ENCODE measurements at places on chromosomes 6 and 20. TPM values are rescaled to one million over a fixed set of nuclear protein-coding genes. Genes with fewer than 3 reads are reported as not detected.

The RNF114 gene
- total RNA-seq = 66.6 TPM

The PPP1R3G gene
- total RNA-seq = 0.09 TPM

GRCh38 chr6:28218312-28219248, 6.5 kb upstream of the ZSCAN9 start:
- peaks cover 69% of the 10 kb centered on the region for H3K27me3 ChIP-seq
- peak; percentile 50 for DNase-seq
- H3K36me3 ChIP-seq = no peaks in the 10 kb centered on the region
- peaks cover 8% of the 10 kb centered on the region for H3K4me1 ChIP-seq

GRCh38 chr6:148492654-148493290, 150.1 kb downstream of the SASH1 start:
- no peaks in the 10 kb centered on the region for H3K4me1 ChIP-seq
- no peak for DNase-seq
- H3K36me3 ChIP-seq = no peaks in the 10 kb centered on the region
- no peak overlapping the region for H3K27ac ChIP-seq
- no peak overlapping the region for H3K4me3 ChIP-seq

DNA sequence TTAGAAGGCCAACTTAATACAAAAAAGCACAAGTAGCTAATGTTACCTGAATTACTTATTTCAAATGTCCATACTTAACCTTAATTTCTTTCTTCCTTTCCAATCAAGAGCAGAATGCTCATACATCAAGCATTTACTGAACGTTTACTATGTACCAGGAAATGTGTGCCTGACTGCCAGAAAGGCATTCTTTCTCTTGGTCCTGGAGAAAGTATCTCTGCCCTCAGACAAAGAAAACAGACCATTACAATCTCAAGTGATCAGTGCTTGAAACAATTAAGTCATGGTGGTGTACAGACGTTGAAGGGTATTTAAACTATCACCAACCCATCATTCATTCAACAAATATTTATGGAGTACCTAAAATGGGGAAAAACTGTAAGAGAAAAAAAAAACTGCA, 26.4 kb downstream of the CSNK2A1 start:
- H3K27ac ChIP-seq = no peak overlapping the region
- peaks cover 37% of the 10 kb centered on the region for H3K4me1 ChIP-seq
- no peaks in the 10 kb centered on the region for H3K27me3 ChIP-seq
- H3K36me3 ChIP-seq = peaks cover 55% of the 10 kb centered on the region
- no peak overlapping the region for H3K4me3 ChIP-seq

- H3K27me3 ChIP-seq = peaks cover 1% of the 10 kb centered on the region
- H3K36me3 ChIP-seq = no peaks in the 10 kb centered on the region
- DNase-seq = no peak
- no peak overlapping the region for H3K27ac ChIP-seq
- no peaks in the 10 kb centered on the region for H3K4me1 ChIP-seq
- H3K4me3 ChIP-seq = no peak overlapping the region
These were observed 80.1 kb upstream of the HDAC2 start for GRCh38 chr6:114051031-114051430.

DNA sequence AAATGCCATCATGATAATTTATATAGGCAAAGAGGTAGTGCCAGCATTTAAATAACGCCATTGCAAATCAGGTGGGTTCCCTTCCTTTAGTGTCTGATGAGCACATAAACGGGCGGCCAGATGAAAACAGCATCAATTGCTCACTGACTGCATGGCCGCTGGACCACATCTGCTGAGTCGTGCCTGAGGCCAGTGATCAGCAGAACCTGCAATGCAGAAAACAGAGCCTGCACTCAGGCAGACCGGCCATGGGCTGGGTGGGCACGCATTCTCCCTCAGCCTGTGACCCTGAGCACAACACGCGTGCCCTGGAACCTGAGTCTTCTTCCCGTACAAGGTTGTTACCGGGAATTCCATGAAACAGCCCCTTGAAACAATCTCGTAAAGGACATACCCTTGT, 144.0 kb upstream of the THBS2 start:
- H3K27me3 ChIP-seq = no peaks in the 10 kb centered on the region
- H3K4me1 ChIP-seq = no peaks in the 10 kb centered on the region
- no peaks in the 10 kb centered on the region for H3K36me3 ChIP-seq
- H3K4me3 ChIP-seq = no peak overlapping the region
- H3K27ac ChIP-seq = no peak overlapping the region

DNA sequence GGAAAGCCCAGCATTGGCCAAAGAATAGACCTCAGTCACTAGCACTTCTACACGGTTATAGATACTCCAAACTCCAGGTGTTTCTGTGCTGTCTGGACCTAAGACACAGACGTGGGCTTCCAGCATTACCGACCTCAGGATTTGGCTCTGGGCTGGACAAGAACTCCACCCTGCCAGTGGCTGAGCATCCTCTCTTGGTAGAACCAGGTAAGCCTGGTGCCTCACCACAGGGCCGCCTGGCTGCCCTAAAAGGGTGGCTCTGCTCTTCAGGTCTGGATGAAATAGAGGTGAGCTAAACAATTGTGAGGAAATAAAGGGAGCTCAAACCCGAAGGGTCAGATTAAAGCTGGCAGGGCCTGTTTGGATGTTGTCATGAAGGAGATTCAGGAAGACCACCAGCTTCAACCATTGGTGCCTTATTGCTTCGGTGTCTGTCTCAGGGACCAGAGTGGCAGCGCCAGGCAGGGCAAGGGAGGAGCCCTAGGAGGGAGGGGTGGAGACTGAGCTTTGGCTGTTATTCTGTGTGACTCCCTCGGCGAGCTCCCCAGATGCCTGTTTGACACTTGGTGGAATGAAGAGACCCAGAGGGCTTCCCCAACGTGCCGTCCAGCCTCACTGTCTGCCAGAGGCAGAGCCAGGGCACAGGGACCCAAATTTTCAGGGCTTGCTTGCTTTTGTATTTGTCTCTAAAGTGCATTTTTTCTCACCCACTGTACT, 8.6 kb downstream of the SYNDIG1 start:
- DNase-seq = no peak
- H3K36me3 ChIP-seq = no peaks in the 10 kb centered on the region
- H3K4me1 ChIP-seq = no peaks in the 10 kb centered on the region
- H3K4me3 ChIP-seq = no peak overlapping the region
- no peak overlapping the region for H3K27ac ChIP-seq

DNA sequence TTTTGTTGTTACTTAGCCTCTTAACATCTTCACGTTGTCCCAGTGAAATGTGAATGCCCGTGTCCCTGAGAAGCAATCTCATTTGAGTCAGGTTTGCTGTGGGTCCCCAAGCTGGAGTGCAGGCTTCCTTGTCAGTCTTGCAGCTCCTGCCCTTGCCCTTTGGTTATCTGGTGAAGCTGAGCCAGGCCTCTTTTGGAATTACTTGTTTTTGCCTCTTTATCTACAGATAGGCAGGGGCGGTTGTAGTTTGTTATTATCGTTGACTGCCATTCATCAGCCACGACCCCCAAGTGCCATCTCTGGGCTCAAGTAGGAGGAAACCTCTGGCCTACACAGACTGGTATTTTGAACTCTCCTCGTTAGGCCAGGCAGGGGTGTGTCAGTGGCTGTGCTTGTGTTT, 2.2 kb downstream of the TMEM14C start:
- H3K27ac ChIP-seq = peak overlapping the region; percentile 14
- no peaks in the 10 kb centered on the region for H3K27me3 ChIP-seq
- H3K4me3 ChIP-seq = no peak overlapping the region
- no peak for DNase-seq
- H3K36me3 ChIP-seq = peaks cover 27% of the 10 kb centered on the region

GRCh38 chr6:149451376-149452036, 33.3 kb downstream of the ZC3H12D start:
- no peak overlapping the region for H3K4me3 ChIP-seq
- H3K4me1 ChIP-seq = peaks cover 4% of the 10 kb centered on the region

- H3K27me3 ChIP-seq = no peaks in the 10 kb centered on the region
- no peak for DNase-seq
- H3K36me3 ChIP-seq = peaks cover 21% of the 10 kb centered on the region
- peaks cover 15% of the 10 kb centered on the region for H3K4me1 ChIP-seq
- no peak overlapping the region for H3K4me3 ChIP-seq
These were observed 3.8 kb downstream of the TXNDC5 start for GRCh38 chr6:7906741-7907140.

DNA sequence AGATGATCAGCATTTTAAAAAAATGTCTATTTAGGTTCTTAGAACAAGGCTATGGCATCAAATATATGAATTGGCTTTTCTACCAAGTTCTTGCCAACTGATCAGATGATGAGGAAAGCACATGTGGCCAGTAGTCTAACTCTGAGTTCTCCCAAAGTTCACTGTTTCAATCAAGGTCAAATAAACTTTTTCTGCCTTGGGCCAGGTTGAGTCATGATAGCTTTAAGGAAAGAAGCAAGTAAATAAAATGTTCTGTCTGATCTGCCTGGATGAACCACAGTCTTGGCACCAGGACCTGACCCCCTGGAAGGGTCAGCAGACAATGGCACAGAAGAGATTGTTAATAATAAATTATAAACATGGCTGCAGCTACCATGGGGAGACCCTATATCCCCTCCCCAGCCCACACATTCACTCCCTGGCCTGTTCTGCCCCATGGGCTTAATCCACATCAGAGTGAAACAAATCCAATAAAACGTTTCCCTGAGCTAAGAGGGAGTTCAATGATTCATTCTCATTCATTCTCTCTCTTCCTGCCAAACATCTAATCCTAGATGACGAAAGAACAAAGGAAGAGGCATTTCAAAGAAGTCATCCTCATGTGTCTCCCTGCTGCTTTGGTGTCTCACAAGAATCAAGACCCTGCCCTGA, 661.6 kb downstream of the DHX35 start:
- no peaks in the 10 kb centered on the region for H3K4me1 ChIP-seq
- no peak overlapping the region for H3K4me3 ChIP-seq

DNA sequence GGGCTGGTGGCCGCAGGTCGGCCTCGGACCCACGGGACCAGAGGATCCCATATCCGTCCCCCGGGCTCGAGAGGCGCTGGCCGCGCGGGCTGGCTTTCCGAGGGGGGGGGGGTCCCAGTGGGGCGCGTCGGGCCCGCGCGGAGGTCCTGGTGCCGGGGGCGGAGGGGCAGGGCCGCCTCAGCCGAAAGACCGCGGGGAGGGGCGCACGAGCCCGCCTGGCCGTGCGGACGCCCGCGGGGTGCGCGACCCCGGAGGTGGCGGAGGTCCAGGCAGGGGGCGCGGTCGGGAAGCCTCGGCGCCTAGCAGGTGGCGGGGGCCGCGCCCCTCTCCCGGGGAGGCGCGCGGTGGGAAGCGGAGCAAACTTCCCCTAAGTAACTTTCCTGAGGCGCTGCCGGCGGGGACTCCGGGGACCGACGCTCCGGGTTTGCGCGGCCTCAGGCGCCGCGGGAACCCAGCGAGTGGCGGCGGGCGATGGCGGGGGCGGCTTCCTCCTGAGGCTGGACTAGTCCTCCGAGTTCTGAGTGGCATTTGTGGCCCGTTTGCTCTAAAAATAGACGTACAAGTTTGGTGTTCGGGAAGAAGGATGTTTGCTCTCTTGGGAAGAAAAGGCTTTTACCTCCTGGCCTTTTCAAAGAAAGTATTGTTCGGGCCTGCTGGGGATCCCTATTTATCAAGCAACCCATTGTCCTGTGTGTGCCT, 26.5 kb upstream of the BTBD3 start:
- peaks cover 19% of the 10 kb centered on the region for H3K4me1 ChIP-seq
- H3K27ac ChIP-seq = peak overlapping the region; percentile 72
- DNase-seq = peak; percentile 68
- peaks cover 12% of the 10 kb centered on the region for H3K27me3 ChIP-seq
- peak overlapping the region; percentile 78 for H3K4me3 ChIP-seq

DNA sequence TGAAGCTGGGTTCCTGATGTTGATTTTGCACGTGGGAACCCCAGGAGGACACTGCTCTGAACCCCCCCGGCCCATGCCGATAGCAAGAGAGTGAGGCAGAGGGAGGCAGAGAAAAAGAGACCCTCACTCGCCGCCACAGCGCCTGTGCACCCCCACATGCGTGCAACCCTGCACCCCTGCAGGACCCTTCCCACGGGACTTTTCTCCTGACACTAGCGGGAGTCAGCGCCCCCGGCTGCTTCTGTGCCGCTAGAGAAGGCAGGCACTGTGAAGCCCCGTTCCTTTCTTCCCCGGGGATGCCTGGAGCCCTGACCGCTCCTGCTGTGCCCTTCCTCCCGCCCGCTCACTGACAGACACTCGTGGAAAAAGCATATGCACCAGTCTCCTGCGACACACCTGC, 67.4 kb downstream of the GMPR start:
- no peak for DNase-seq
- H3K27ac ChIP-seq = no peak overlapping the region
- H3K27me3 ChIP-seq = no peaks in the 10 kb centered on the region
- no peak overlapping the region for H3K4me3 ChIP-seq
- peaks cover 5% of the 10 kb centered on the region for H3K4me1 ChIP-seq

- peaks cover 2% of the 10 kb centered on the region for H3K27me3 ChIP-seq
- DNase-seq = peak; percentile 24
- peaks cover 38% of the 10 kb centered on the region for H3K4me1 ChIP-seq
- peak overlapping the region; percentile 92 for H3K27ac ChIP-seq
These were observed 36.9 kb downstream of the ARHGAP18 start for GRCh38 chr6:129672881-129673631.

GRCh38 chr6:38117281-38117680, 297.8 kb downstream of the ZFAND3 start:
- H3K4me3 ChIP-seq = no peak overlapping the region
- H3K27ac ChIP-seq = no peak overlapping the region
- peaks cover 6% of the 10 kb centered on the region for H3K4me1 ChIP-seq
- no peaks in the 10 kb centered on the region for H3K27me3 ChIP-seq
- peaks cover 27% of the 10 kb centered on the region for H3K36me3 ChIP-seq

GRCh38 chr6:27616328-27617045, 143.6 kb upstream of the ZNF184 start:
- H3K27ac ChIP-seq = no peak overlapping the region
- no peak for DNase-seq
- peaks cover 59% of the 10 kb centered on the region for H3K27me3 ChIP-seq
- peaks cover 12% of the 10 kb centered on the region for H3K4me1 ChIP-seq
- H3K4me3 ChIP-seq = peak overlapping the region; percentile 63
- H3K36me3 ChIP-seq = no peaks in the 10 kb centered on the region

DNA sequence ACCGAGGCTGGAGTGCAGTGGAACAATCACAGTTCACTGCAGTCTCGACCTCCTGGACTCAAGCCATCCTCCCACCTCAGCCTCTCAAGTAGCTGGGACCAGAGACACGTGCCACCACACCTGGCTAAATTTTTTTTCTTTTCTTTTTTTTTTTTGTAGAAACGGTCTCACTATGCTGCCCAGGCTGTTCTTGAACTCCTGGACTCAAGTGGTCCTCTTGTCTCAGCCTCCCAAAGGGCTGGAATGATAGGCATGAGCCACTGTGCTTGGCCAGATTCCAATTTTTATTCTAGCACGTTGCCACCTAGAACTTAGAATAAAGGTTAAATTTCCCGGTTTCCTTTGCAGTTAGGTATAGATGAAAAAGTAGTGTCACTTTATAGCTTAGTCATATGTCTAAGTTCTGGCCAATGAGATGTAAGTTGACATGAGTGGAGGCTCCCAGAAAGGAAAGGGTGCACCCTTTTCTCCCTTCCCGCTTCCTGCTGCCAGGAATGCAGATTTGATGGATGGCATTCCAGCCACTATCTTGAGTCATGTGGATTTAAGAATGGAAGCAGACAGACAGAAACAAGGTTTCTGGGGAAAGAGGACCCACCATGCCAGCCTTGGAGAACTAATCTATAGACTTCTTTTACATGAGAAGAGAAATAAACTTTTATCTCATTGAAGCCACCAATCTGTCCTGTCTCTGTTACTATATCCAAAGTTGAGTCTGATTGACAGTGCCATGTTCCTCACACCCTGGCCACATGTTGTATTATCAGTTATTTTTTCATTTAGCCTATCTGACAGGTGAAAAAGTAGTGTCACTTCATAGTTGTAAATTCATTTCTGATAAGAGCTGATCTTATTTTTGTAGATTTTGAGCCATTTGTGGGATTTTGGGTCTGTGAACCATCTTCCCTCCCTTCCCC, 60.6 kb upstream of the NCOA3 start:
- H3K36me3 ChIP-seq = no peaks in the 10 kb centered on the region
- no peak overlapping the region for H3K4me3 ChIP-seq
- no peaks in the 10 kb centered on the region for H3K4me1 ChIP-seq
- H3K27ac ChIP-seq = no peak overlapping the region
- H3K27me3 ChIP-seq = no peaks in the 10 kb centered on the region

All from activated CD4-positive, alpha-beta T cell treated with anti-CD3 and anti-CD28 coated beads for 36 hours (primary cell).